ENCODE measurements at places on chromosomes 5 and 9.

- H3K4me3 ChIP-seq, result no peak overlapping the region
- no peak for DNase-seq
- H3K4me1 ChIP-seq, result no peaks in the 10 kb centered on the region
- no peaks in the 10 kb centered on the region for H3K36me3 ChIP-seq
- H3K27me3 ChIP-seq, result peaks cover 2% of the 10 kb centered on the region
Observed at GRCh38 chr5:65334077-65334476, 147.6 kb downstream of the ADAMTS6 start.

- no peak for DNase-seq
- H3K4me3 ChIP-seq, result no peak overlapping the region
- H3K4me1 ChIP-seq, result no peaks in the 10 kb centered on the region
Observed at GRCh38 chr5:94234987-94235386, 383.4 kb downstream of the KIAA0825 start.

- no peak overlapping the region for H3K27ac ChIP-seq
- no peak overlapping the region for H3K4me3 ChIP-seq
- no peaks in the 10 kb centered on the region for H3K36me3 ChIP-seq
Observed at GRCh38 chr9:133822430-133823065, 84.4 kb upstream of the SARDH start.

DNA sequence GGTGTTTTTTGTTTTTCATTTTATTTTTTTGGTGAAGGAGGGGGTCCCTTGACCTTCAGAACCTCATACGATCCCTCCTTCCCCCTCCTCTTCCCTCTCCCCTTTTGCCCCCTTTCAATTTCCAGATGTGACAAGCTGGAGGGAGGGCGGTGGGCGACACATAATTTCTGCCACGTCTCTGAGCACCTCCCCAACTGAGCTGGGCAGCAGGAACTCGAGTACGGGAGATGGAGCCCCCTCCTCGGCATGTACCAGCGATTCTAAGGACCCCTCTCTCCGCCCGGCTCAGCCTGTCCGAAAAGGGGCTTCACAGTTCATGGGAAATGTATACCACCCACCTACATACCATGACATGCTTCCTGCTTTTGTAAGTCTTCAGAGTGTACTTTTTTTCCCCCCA, 52.4 kb downstream of the PRRC2B start:
- H3K4me1 ChIP-seq, result peaks cover 20% of the 10 kb centered on the region
- no peak overlapping the region for H3K4me3 ChIP-seq
- H3K27ac ChIP-seq, result no peak overlapping the region
- DNase-seq, result no peak
- H3K27me3 ChIP-seq, result no peaks in the 10 kb centered on the region

Data from activated T-helper 1 cell treated with anti-CD3 and anti-CD28 coated beads, Interleukin-12 subunit alpha, Interleukin-12 subunit beta, Interleukin-2, Interleukin-4 antibody, amounts not matched to agents 30 ng/mL and 10 ng/mL and 1 ng/mL, durations not matched to agents 14 hours and 24 hours and 36 hours (primary cell).